Activated CD8-positive, alpha-beta memory T cell treated with anti-CD3 and anti-CD28 coated beads for 4 hours (primary cell): ENCODE measurements at places on chromosomes 6 and 20.

DNA sequence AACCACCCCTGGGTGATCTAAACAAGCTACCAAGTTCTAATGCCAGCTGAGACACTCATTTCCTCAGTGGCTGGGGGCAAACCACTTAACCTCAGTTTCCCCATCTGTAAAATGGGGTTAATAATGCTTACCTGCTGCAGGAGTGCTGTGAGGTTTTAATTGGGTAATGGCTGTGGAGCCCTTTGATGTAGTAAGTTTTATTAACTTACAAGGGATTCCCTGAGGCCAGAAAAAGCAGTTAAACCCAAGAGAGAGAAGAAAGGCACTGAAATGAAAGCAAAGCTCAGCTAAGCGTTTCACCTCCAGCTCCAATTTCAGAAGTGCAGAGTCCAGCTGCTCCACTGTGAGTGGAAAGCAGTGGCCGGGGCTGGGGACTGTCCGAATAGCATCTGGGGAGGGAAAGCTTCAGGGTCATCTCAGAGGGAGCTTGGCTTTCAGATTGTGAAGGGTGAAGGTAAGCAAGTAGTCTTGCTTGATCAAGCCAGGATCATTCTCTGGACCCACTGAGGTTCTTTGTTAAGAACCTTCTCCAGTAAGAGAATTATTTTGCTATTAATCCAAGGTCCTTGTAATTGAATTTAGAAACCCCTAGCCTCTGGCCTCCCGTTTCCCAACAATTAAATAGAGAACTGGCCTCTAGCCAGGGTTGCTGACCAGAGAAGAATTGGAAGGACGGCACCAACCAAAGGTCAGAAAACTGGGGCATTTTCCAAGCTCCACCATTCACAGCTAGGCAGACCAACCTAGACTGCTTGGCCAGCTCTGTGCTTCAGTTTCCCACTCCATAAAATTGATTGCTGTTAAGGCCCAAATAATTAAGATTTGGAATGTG is 20.9 kb upstream of the TCP11 start:
- no peak for DNase-seq

DNA sequence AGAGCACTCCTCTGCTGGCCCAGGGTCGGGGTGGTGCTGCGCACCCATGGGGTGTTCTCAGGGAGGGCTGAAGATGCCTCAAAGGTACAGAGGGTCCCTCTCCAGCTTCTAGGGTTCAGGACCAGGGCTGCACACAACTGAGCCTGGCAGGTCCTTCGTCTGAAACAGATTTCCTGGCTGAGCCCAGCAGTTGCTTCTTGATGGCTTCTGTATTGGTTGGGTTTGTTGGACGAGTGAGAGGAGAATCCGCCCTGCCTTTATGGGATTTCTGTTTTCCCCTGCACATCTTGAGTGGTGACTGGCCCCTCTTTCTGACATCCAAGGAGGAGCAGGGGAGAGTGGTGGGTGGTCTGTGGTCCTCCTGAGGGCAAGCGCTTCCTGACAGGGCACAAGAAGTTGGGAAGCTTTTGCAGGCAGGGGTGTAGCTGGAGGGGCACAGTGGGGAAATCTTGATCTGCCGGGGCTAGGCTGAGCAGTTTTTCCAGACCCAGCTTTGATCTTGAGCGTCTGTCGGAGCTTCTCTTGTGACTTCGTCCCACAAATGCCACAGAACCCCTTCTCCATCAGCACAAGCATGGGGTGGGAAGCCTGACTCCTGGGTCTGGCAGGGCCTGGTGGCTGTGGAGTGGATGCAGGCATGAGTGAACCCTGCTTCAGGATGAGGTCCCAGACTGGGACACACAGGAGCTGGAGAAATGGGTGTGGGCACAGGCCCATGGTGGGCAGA is 116.5 kb downstream of the SYNDIG1 start:
- no peak for DNase-seq

- DNase-seq, result no peak
These were observed 429.0 kb downstream of the BMP2 start for GRCh38 chr20:7196481-7196880.

GRCh38 chr20:3645309-3646066 is 17.7 kb downstream of the GFRA4 start:
- DNase-seq, result no peak

DNA sequence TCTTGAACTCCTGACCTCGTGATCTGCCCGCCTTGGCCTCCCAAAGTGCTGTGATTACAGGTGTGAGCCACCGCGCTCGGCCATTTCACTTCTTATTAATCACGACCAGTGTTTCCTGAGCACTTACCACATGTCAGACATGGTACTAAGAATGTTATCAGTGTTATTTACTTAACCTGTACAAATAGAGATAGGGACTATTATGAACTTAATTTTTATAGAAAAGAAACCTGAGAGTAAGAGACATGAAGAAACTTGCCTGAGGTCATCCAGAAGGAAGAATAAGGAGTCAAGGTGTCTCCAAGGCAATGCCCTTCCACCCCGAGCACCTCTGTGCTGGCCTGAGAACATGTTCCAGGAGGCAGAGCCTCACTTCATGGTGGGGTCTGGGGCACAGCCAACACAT is 29.3 kb upstream of the EZR start:
- DNase-seq, result no peak

GRCh38 chr6:34416877-34417371 is 8.9 kb downstream of the RPS10 start:
- DNase-seq, result no peak

DNA sequence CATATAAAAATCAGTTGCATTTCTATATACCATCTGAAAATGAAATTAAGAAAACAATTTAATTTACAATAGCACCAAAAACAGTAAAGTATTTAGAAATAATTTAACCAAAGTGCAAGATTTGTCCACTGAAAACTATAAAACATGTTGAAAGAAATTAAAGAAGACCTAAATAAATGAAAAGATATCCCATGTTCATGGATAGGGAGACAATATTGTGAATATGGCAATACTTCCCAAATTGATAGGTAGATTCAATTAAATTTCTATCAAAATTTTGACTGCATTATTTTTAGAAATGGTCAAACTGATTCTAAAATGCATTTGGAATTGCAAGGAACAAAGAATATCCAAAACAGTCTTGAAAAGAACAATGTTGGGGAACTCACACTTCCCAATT is 17.6 kb upstream of the POU3F2 start:
- DNase-seq, result no peak

- DNase-seq, result no peak
These were observed 68.5 kb downstream of the EYA2 start for GRCh38 chr20:46963196-46963529.

DNA sequence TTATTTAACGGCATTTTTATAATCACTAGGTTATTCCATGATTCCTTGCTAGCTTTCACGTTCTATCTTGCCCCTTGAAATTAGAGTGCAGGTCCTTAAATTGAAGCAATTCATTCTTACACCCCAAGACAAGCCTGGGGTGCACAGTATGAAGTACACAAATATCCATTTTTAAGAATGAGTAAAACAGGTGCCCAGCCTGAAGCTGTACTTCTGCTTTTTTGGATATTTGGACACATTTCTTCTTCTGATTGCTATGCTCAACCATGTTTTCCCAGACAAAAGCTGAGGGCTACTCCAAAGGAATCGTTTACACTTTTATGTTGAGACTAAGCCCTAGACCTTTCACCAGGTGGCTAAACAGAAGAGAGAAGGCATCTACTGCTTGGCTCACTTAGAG is 7.9 kb upstream of the TAGAP start:
- DNase-seq, result no peak

DNA sequence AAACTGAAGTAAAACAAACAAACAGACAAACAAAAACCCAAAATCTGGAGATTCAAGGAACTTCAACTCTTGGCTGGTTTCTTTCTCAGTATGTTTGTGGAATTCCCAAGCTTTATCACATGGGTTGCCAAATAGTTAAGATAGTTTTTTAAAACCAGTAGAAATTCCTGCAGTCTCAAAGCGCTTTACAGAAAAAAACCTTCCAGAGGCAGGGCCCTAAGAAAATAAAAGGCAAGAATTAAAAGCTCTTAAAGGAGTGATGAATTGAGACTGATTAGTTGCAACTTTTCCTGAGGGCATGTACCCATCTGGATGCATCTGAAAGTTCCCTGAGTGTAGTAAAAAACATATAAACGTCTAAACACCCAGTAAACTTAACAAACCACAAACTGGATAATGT is 25.9 kb upstream of the PTCHD4 start:
- DNase-seq, result no peak

DNA sequence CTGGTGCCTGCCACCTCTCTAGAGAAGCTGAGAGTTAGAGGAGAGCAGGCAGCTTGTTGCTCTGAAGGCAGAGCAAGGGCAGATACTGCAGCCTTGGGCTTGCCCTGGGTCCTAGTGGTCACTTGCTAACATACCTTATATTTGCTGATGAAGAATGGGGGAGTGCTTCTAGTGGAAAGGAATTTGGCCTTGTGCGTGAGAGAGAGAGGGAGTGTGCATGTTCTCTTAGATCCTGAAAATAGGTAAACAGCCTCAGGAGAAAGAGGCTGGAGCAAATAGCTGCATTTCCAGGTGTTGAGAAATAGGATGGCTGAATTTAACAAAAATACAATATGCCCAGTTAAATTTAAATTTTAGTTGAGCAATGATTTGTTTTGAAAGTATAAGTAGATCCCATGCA is 724.5 kb upstream of the FLRT3 start:
- no peak for DNase-seq

GRCh38 chr6:88013015-88013414 is 34.6 kb upstream of the SPACA1 start:
- DNase-seq, result no peak

- peak; percentile 14 for DNase-seq
These were observed 616 bp downstream of the TUBB start for GRCh38 chr6:30720738-30721197.

- DNase-seq, result no peak
These were observed 60.7 kb upstream of the ADGRG6 start for GRCh38 chr6:142241061-142241460.

DNA sequence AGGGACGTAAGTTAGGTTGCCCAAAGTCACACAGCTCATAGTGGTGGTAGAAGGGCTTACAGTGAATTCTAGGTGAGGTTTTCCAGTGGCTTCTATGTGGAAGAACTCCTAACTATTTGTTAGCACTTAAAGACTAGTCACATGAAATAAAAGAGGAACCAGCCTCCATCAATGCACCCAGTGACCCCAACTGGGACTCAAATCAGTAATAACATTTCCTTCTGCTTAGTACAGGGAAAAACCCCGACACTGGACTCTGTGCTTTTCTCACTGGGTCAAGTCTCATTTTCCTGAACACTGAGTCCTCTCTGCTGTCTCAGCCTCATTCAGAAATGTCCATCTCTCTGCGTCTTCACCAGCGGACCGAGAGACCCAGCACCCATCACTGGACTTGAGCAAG is 89.2 kb downstream of the SLC22A23 start:
- no peak for DNase-seq

DNA sequence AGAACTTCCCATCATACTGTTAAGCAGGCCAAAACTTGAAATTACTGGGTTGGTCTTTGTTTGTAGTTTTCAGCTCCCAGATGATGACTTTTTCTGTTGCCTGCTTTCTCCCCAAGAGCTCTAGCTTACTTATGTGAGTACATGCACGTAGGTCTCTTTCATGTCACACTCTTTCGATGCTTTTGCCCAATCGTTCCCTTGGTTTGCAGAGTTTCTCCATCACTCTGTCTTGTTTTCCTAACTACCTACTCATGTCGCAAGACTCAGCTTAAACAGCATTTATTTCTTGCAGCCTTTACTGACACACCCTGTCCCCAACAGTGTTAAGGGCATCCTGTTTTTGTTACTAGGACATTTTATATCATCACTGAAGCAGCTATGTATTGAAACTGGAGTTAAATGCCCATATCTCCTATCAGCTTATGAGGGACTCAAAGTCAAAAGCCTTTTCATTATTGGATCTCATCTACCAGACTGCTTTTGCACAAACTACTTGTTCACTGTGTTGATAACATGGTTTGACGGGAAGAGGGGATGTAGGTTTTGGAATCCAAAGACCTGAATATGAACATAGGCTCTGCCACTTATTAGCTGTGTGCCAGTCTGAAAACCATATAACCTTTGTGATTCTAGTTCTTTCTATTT is 2.9 kb downstream of the ARG1 start:
- no peak for DNase-seq

GRCh38 chr20:42190084-42190483 is 571.9 kb upstream of the CHD6 start:
- no peak for DNase-seq
